RPMI7951 (cell line): ENCODE measurements at places on chromosomes 6 and 20.

GRCh38 chr6:44499609-44500008, 112.1 kb downstream of the CDC5L start:
- DNase-seq: no peak

DNA sequence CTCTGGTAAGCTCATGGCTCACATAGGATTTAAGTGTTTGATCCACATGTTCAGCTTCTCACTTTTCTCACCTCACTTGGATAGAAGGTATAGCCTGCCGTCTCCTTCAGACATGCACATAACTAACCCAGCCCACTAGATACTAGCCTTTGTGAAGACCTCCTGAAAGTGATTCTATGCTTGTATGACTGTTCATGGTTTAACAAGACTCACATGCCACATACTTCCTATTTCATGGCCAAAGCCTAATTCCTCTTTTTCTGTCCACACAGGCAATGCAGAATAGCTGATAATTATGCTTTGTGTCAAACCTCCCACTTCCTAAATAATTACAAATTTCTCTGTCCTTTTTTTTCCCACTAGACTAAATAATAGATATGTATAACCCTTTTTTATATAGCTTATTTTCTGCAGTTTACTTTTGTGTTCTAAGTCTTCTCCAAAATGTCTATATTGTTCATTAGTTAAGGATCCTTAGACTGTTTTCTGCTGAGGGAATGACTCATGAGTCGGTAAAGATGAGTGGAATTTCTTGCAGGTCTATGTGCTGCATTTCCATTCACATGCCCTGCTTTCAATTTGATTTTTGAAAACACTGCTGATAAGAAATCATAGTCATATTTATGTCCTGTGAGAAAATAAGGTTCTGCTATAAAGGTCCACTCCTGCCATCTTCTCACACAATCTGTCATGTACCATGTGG, 43.0 kb downstream of the HDDC2 start:
- no peak for DNase-seq

- peak; percentile 58 for DNase-seq
Measured at GRCh38 chr6:105087571-105088211, 92.1 kb downstream of the POPDC3 start.

GRCh38 chr6:71406865-71407860, 118.6 kb downstream of the OGFRL1 start:
- DNase-seq: peak; percentile 20

DNA sequence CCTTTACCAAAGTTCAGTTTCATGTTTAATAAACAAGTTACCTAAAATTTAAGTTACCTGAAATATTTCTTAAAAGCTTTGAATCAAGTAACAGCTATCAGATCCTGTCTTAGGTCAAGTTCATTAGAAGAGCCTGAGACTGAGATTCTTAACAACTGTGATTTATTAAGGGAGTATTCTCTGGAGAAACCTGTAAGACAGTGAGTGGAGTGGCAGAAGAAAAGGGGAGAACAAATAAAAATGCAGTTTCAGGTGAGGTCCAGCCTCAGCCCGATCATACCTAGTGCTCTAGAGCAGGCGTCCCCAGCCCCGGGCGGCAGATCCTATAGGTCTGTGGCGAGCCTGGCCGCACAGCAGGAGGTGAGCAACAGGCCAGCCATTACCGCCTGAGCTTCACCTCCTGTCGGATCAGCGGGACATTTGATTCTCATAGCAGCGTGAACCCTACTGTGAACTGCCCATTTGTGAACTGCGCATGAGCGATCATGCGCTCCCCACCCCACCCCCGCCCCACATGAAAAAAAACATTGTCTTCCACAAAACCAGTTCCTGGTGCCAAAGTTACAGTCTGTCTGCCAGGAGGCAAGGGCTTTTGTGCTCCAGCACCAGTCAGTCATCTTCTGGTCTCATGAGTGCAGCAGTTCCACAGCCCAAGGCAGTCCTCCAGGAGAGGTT, 59.2 kb upstream of the ADGRB3 start:
- no peak for DNase-seq
